Panc1 (cell line): ENCODE measurements at places on chromosomes 4 and X.

DNA sequence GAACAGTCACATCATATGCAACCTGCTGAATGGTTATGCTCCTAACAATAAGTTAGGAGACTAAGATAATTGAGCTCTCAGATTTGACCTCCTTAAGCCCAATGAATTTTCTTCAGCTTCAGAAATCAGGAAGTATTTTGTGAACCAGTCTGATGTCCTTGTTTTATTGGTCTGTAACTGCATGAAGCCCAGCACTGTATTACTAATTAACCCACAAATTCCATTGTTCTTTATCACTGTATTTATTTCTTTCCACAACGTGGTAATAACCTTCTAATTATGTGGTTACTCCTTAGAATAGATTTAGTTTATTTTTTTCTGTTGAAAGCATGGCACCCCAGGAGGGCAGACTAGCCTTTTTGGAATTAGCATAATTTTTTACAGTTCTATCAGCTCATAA, 3.9 kb upstream of the MFAP3L start:
- no peak for DNase-seq

GRCh38 chr4:155530857-155531256, 135.8 kb upstream of the GUCY1A1 start:
- DNase-seq = no peak

DNA sequence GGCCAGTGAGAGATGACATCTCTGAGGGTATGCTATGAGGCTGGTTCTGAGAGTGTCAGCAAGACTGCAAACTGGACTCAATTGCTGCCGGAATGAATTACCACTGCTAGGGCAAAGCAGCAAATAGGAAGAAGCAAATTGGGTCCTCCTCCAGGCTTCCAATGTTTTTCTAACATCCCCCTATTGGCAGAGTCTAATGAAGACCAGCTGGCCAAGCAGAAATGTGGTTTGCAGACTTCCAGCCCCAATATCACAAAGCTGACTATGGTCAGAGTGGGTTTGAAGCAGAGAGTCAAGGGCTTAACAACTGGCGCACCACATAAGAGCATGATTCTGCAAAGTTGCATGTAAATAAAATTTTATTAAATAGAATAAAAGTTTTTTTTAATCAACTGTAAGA, 225.4 kb upstream of the GLRA2 start:
- DNase-seq = no peak

DNA sequence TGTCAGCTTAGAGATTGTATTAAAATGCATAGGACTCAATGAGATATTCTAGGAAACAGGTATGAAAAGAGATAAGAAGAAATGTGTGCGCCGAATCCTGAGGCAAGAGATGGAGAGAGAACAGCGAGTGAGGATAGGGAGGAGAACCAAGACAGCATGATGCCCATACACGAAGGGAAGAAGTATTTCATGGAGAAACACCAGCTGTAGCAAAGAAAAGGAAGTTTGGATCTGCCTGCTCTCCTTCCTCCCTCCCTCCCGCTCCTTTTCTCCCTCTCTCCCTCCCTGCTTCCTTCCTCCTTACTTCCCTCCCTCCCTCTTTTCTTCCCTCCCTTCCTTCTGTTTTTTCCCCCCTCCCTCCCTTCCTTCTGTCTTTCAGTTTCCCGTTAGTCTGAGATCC, 318.6 kb upstream of the TAPT1 start:
- DNase-seq = no peak

- peak; percentile 10 for DNase-seq
These were observed 140.3 kb upstream of the PGRMC2 start for GRCh38 chr4:128427832-128428366.

DNA sequence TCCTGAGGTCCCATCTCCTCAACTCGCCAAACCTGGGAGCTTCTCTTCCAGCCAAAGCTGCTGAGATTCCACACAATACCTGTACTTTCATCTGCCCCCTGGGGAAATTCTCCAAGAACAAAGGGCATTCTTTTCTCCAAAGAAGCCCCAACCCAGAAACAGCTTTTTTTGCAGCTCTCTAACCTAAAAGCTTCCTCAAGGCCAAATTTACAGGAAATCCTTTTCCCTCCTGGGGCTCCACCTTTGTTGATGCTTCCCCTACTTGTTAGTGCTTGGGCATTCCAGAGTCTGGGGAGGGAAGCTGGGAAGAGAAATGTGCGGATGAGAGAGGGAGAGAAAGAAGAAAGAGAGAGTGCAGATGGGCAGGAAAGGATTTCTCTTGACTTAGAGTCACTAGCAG, 24.3 kb downstream of the ZBTB33 start:
- no peak for DNase-seq

DNA sequence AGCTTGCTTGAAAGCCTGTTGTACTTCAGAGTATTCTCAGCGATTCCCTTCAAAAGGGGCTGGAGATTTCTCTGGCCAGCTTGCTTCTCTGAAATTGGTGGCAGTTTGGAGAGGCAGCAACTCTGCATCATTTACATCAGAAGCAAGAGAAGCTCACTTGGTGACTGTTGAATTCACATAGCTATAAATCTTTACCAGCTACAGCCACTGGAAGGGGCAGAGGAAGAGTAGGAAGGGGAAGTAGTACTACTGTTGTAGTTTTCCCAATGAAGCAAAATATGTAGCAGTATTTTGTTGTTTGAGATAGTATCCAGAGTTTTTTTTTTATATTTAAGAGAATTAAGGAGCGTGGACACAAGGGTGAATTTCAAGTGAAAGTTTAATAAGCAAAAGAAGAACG, 2.8 kb downstream of the TENT5D start:
- DNase-seq = no peak
